CD4-positive, alpha-beta T cell treated with Interleukin-4 for 1 hour (primary cell): ENCODE measurements at places on chromosomes 12 and 14.

DNA sequence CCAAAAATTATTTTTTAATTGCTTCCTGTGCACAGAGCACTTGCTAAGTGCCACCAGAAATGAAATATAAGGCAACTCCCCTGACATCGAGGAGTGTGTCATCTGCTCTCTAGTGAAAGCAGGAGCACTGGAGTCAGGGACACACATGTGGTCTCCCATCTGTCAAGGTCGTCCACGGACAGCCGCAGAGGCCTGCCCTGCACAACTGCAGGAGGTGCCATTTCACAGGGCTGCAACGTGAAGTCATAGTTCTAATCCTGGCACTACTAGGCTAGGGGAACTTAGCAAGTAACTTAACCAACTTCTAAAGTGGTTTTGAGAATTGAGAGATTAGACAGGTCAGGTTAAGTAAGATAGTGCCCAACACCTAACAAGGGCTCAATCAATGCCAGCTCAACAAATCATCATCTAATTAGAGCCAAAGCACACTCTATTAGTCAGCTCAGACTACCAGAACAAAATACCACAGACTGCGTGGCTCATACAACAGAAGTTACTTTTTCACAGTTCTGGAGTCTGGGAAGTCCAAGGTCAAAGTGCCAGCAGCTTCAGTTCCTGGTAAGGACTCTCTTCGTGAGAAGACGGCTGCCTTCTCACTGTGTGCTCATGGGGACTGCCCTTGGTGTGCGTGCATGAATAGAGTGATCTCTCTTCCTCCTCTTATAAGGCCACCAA lies 30.7 kb downstream of the FOXN3 start:
- no peak for DNase-seq

- DNase-seq, result no peak
Observed at GRCh38 chr12:27279826-27280225, 35.7 kb downstream of the STK38L start.

DNA sequence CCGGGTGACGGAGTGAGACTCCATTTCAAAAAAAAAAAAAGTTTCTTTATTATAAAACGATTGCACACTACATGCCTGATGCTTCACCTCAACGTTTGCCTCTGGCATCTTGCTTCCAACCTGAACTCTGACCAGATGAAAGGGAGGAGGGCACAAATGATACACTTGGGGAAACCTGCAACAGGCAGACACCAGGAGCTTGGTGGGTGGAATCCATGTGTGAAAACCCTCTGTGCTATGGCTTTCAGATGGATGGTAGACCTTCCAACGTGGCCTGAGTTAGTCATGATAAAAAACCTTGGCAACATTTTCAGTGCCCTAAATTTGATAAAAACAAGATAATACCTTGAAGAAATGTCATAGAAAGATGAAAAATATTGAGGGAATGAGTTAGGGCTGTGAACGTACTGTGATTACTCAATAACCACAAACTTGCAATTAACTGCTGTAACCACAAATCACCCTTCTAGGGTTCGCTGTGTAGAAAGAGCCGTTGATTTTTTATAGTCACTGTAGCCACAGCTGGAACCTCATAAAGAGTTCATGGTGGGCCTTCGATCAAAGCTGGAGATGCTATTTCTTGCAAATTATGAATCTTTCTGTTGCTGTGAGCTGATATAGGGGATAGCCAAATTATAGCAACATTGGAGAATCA lies 26.1 kb upstream of the GZMB start:
- DNase-seq, result no peak

GRCh38 chr14:72851635-72852034 lies 42.3 kb downstream of the DPF3 start:
- no peak for DNase-seq

DNA sequence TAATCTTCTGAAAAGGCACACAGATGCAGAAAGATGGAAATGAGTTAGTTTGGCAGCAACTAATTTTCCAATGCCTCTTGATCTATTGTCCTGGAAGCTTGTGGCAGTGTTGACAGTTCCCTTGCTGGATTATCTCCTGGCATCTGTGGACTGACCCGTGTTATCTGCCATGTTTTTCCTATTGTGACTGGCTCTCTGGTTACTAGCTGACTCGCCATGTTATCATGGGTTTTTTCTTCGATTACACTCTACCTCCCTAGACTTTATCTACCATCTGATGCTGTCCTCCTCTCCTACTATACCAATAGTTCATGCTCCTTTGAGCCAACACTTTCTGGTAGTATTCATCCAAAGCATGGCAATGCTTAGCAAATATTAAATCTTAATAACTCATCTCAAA lies 63.3 kb upstream of the FLRT2 start:
- no peak for DNase-seq

DNA sequence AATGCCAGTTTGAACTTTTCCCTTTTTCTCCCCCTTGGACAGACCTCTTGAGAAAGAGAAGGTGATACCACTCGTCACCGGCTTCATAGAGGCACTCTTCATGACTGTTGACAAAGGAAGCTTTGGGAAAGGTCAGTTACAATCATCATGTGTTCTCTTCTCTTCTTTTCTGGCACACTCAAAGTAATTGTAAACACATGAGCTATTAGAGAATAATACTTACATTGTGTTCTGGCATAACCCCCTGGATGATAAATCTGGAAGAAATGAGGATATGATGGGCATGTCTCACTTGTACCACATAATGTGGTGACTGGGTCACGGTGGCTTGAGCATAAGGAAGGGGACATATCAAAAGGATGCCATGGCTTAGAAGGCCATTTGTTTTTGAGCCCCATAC lies 20.0 kb downstream of the UTP20 start:
- DNase-seq, result no peak

DNA sequence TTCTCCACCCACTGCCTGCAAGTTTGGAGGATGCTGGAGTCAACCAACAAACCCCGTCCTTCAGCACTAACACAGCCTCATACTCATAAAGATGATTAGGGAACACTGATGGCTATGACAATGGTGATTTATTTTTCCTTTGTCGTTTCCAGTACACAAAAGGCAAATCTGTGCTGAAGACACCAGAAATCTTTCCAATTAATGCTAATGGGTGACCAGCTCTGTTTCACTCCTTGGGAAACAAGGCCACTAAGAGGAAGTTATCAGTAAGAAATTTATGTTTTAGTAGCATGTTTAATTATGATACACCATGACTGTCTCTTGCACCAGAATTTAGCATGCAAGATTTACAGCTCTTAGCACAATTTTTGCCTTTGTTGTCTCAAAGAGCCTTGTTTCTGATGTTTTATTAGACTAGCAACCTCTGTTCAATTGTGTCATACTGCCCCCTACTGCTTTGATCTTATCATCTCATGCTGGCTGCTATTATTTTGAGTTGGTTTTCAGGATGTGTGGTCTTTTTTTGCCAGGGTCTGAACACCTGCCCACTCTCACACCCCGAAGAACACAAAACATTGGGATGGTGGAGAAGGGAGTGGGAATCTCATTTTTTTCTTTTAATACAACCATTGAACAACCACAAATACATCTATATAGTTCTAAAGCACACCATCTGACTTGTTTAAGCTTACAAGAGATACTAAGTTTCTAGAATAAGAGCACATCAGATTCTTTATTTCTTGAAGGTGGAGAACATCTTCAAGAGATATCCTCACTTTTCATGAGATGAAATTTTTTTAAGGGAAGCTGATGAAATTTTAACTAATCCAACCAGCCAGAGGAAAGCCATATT lies 160.9 kb downstream of the SPTSSA start:
- no peak for DNase-seq

DNA sequence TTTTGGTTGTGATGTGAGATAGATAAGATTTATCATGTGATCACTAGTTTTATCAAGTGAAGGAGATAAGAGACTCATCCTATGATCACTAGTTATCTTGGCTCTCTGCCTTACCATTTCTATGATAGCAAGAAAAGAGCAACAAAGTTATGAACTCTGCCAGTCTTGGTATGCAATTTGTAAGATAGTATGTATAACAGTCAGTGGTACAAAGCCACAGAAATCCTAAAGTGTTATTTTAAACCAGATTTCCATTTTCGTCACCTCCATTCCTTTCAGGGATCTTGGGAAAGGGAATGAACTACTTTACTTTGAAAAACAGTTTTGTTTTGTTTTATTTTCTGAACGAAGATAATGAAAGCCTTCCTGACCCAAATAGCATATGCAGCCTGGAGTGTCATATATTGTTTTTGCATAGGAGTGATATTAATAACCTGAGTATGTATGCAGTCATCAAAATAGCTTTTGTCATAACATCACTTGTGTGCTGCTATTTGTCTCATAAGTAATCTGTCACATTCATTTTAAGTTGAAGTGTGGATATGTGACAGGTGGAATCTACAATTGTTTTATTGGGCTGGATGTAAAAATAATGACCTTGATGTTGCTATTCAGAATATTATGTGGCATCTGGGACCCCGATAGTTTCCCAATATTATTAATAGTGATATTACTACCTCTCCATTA lies 35.0 kb downstream of the FLRT2 start:
- no peak for DNase-seq
